ENCODE measurements at places on chromosomes 12 and 14. TPM values are rescaled to one million over a fixed set of nuclear protein-coding genes. Genes with fewer than 3 reads are reported as not detected.

GRCh38 chr12:2582631-2583030 is 212.1 kb upstream of the FKBP4 start:
- H3K27me3 ChIP-seq = no peaks in the 10 kb centered on the region
- DNase-seq = no peak
- H3K4me1 ChIP-seq = peaks cover 13% of the 10 kb centered on the region
- no peak overlapping the region for H3K27ac ChIP-seq
- peak overlapping the region; percentile 6 for H3K4me3 ChIP-seq
- no peaks in the 10 kb centered on the region for H3K36me3 ChIP-seq

Gene SELPLG
- total RNA-seq = 14.2 TPM

Gene RPGRIP1
- total RNA-seq = not detected

GRCh38 chr12:23055004-23055403 is 430.0 kb downstream of the ETNK1 start:
- H3K27ac ChIP-seq = no peak overlapping the region
- no peaks in the 10 kb centered on the region for H3K36me3 ChIP-seq
- no peaks in the 10 kb centered on the region for H3K27me3 ChIP-seq

DNA sequence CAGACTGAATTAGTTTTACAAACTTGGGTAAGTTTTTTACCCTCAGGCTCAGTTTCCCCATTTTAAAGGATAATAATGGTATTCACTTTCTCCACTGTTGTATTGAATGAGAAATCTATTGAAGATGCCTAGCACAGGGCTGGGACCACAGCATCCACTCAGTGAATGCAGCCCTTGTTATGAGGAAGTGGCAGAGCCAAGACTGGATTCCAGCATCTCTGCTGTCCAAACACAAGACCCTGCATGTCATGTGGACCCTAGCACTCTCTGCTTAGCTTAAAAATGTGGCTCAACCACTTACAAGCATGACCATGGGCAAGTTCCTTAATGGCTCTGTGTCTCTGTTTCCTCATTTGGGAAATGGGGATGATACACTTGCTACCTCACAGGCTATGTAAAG is 24.1 kb upstream of the TRIM9 start:
- H3K4me1 ChIP-seq = no peaks in the 10 kb centered on the region
- H3K27ac ChIP-seq = no peak overlapping the region
- DNase-seq = no peak
- no peaks in the 10 kb centered on the region for H3K36me3 ChIP-seq

DNA sequence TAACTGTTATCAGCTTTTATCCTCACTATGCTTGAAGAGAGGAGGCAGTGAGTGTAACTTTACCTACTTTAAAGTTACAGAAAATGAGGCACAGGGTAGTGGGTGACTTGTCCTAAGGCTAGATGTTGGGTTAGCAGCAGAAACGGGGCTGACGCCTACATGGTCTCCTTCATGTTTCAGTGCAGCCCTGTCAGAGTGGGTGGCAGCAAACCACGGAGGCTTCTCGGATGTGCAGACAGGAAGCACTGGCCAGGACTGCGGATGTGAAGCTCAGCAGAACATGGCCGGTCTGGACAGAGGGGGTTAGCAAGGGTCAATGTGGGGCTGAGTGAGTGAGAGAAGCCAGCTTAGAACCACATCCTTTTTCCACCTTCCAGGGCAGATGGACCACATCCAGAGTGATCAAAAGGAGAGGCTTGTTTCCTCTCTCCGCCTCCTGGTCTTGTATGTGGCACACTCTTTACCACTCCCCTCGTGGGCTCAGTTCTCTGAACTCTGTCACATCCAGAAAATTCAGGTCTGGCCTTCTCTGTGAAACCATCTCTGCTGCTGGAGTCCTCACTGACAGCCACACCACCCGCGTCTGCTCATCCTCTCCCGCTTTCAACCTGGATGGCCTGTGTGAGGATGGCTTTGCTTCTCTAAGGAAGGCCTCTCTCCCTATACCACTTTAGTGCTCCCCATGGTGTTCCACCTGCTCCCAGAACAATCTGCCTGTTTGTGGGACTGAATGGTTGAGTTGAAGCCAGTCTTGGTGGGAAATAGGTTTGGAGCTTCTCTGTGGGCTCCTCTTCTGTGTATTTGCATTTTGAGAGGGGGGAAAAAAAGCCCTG is 14.1 kb downstream of the SUSD6 start:
- no peaks in the 10 kb centered on the region for H3K27me3 ChIP-seq
- no peak overlapping the region for H3K27ac ChIP-seq
- peaks cover 84% of the 10 kb centered on the region for H3K4me1 ChIP-seq
- no peak overlapping the region for H3K4me3 ChIP-seq

Gene AICDA
- not detected for total RNA-seq

Gene OR6S1
- total RNA-seq = not detected

- no peak overlapping the region for H3K27ac ChIP-seq
- no peak for DNase-seq
- H3K4me1 ChIP-seq = no peaks in the 10 kb centered on the region
- H3K36me3 ChIP-seq = no peaks in the 10 kb centered on the region
- no peak overlapping the region for H3K4me3 ChIP-seq
These were observed 10.2 kb downstream of the TIGAR start for GRCh38 chr12:4331221-4331620.

- no peaks in the 10 kb centered on the region for H3K4me1 ChIP-seq
- no peak overlapping the region for H3K27ac ChIP-seq
- peak; percentile 76 for DNase-seq
- H3K36me3 ChIP-seq = no peaks in the 10 kb centered on the region
These were observed 10.5 kb downstream of the CACNA2D4 start for GRCh38 chr12:1907652-1908611.

Gene AJUBA
- total RNA-seq = 21.9 TPM

DNA sequence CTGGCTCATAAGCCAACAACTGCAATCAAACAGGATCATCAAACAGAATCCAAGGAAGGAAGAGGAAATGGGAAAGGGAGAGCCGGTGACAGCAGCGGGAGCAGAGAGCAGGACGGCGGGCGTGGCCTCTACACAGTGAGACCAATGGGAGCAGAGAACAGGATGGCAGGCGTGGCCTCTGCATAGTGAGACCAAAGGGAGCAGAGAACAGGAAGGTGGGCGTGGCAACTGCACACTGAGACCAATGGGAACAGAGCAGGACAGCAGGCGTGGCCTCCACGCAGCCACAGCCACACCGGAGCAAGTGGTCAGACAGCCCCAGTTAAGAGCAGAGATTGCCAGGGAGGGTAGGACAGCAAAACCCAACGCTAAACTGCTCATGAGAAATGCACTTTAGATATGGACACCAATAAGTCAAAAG is 16.4 kb downstream of the LRCOL1 start:
- peak overlapping the region; percentile 16 for H3K4me3 ChIP-seq
- H3K27ac ChIP-seq = no peak overlapping the region
- H3K36me3 ChIP-seq = no peaks in the 10 kb centered on the region
- H3K27me3 ChIP-seq = no peaks in the 10 kb centered on the region

GRCh38 chr14:37593511-37594237 is 1.4 kb downstream of the FOXA1 start:
- no peaks in the 10 kb centered on the region for H3K36me3 ChIP-seq
- no peak overlapping the region for H3K27ac ChIP-seq

DNA sequence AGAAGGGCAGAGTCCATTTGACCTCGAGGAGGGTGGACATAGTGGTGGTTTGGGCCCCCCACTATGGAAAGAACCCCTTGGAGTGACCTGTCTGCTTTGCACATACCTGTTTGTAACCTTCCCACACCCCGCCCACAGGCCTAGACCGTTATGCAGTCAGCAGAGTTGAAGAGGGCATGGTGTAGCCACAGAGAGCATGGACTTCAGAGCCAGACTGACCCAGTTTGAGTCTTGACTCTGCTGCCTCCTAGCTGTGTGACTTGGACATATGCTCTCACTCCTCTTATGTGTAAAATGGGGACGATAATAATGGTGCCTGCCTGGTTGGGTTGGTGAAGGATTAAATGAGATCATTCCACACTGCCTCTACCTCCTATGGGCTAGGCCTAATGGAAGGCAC is 40.9 kb upstream of the NOS1 start:
- no peak overlapping the region for H3K27ac ChIP-seq
- no peak overlapping the region for H3K4me3 ChIP-seq
- no peaks in the 10 kb centered on the region for H3K36me3 ChIP-seq
- no peaks in the 10 kb centered on the region for H3K4me1 ChIP-seq
- no peak for DNase-seq

- no peak for DNase-seq
- H3K4me3 ChIP-seq = no peak overlapping the region
- no peak overlapping the region for H3K27ac ChIP-seq
- H3K27me3 ChIP-seq = no peaks in the 10 kb centered on the region
These were observed 22.9 kb upstream of the NR1H4 start for GRCh38 chr12:100450735-100451134.

Gene ANKRD9
- 34.6 TPM for total RNA-seq

- H3K4me3 ChIP-seq = peak overlapping the region; percentile 27
- peaks cover 49% of the 10 kb centered on the region for H3K4me1 ChIP-seq
- no peaks in the 10 kb centered on the region for H3K27me3 ChIP-seq
- no peaks in the 10 kb centered on the region for H3K36me3 ChIP-seq
- DNase-seq = no peak
- H3K27ac ChIP-seq = peak overlapping the region; percentile 96
These were observed 5.9 kb downstream of the GSG1 start for GRCh38 chr12:13097491-13098011.

DNA sequence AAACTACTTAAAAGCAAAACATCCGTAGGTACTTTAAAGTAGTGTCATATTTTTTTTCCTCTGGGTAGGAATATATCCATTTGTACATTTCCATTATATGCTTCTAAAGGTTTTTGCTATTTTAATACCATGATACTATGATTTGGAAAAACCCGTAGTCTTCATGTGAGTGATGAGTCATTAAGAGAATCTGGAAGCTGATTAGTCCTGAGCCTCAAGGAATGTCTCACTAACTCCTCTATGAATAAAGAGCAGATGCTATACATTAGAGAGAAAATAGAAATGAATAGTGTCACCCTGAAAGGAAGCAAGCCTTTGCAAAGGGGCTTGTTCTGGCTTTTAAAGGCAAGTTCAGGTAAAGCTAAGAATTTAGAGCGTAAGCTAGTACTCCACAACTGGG is 432.1 kb downstream of the CCDC91 start:
- no peaks in the 10 kb centered on the region for H3K36me3 ChIP-seq
- no peak overlapping the region for H3K4me3 ChIP-seq

- no peaks in the 10 kb centered on the region for H3K36me3 ChIP-seq
- H3K27me3 ChIP-seq = no peaks in the 10 kb centered on the region
- H3K4me1 ChIP-seq = no peaks in the 10 kb centered on the region
- peak; percentile 72 for DNase-seq
These were observed 21.5 kb upstream of the SOCS2 start for GRCh38 chr12:93550748-93551611.

Gene CCDC198
- total RNA-seq = not detected

DNA sequence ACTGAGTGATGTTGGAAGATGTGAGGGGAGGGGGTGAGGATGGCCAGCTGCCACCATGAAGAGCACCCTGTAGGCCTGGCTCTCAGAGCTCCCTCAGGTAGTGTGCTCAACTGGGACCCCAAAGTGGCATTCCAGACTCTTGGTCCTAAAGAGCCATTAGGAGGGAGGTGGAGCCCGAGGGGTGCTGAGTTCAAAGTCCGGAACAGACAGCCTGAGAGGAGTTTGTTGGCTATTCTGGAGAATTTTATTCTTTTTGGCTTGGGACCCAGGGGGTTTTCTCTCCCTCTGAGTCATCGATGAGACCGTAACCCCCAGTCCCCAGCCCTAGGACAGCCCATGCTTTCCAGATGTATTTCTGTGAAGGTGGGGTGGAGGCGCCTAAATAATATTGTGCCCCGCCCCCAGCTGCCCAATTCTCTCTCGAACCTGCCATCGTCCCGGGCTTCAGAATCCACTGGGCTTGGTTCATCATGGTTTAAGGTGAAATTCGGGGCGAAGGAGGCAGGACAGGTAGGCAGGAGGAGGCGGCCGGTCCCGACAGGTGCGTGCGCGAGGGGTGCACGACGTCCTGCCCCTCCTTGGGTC is 690 bp upstream of the RBP5 start:
- H3K36me3 ChIP-seq = no peaks in the 10 kb centered on the region
- H3K4me3 ChIP-seq = peak overlapping the region; percentile 64
- H3K27ac ChIP-seq = peak overlapping the region; percentile 87
- DNase-seq = no peak
- H3K4me1 ChIP-seq = peaks cover 26% of the 10 kb centered on the region

GRCh38 chr12:57609101-57609780 is 2.0 kb upstream of the ARHGEF25 start:
- peak overlapping the region; percentile 62 for H3K4me3 ChIP-seq
- H3K36me3 ChIP-seq = no peaks in the 10 kb centered on the region
- peak overlapping the region; percentile 92 for H3K27ac ChIP-seq
- H3K4me1 ChIP-seq = peaks cover 35% of the 10 kb centered on the region
